Right ventricle myocardium inferior (tissue), 1 donor: ENCODE measurements at places on chromosomes 5 and 9.
A peak's percentile ranks its signal among the peaks of the same experiment; 100 is the strongest.

- DNase-seq, result no peak
Observed at GRCh38 chr5:98638701-98639100, 134.8 kb upstream of the RGMB start.

GRCh38 chr9:35908504-35909125 lies 675 bp upstream of the SPAAR start:
- peak; percentile 78 for DNase-seq

DNA sequence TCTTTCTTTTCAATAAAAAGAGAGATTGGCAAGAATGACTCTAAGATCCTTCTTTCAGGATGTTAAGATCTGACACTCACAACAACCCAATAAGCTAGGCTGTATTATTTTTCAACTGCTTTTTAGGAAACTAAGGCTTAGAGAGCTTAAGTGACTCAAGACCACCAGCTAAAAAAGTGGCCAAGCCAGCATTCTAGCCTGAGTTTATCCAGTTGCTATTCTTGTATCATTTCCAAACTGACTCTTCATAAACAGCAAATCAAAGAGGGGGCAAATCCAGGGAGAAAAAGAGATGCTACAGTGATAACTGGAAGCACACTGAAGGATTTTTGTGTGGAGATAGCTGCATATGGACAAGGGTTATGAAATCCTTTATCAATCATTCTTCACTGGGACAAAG lies 47.1 kb downstream of the TMEM252 start:
- no peak for DNase-seq

GRCh38 chr5:137695651-137696428 lies 40.0 kb downstream of the KLHL3 start:
- no peak for DNase-seq

GRCh38 chr5:96220610-96221390 lies 212.2 kb downstream of the PCSK1 start:
- no peak for DNase-seq

GRCh38 chr5:67253911-67254310 lies 57.3 kb upstream of the CD180 start:
- no peak for DNase-seq

- DNase-seq, result no peak
Observed at GRCh38 chr5:63085561-63085960, 506.9 kb downstream of the LRRC70 start.
